ENCODE measurements at places on chromosomes 12 and 14. TPM values are rescaled to one million over a fixed set of nuclear protein-coding genes. Genes with fewer than 3 reads are reported as not detected.

GRCh38 chr12:51653431-51653830 lies 62.4 kb downstream of the SCN8A start:
- peak; percentile 31 for DNase-seq

LRIG3 gene
- total RNA-seq, result 71.2 TPM

ASIC1 gene
- total RNA-seq, result 1.6 TPM

DNA sequence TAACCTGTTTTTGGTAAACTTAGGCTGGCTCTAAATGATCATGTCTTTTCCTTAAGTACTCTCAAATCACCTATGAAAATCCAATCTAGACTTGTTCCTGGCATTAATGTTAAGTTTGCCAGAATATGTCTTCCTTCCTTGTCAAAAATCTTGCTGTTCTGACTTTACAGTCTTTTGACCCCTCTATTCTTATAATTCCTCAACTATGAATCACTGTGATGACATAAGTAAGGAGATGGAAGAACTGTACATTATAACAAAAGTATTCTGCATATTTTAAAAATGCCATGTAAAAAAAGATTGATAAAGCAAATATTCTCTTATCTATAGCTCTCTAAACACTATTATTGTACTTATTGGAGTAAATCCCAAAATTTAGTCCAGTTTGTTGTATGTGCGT lies 51.4 kb upstream of the BAZ1A start:
- peak; percentile 56 for DNase-seq

DHH gene
- under 0.01 TPM for total RNA-seq
